Caco-2 (cell line): ENCODE measurements at places on chromosomes 12 and 14.
A peak's percentile ranks its signal among the peaks of the same experiment; 100 is the strongest.

- peak; percentile 40 for DNase-seq
These were observed 12.5 kb downstream of the SYT10 start for GRCh38 chr12:33427071-33427470.

DNA sequence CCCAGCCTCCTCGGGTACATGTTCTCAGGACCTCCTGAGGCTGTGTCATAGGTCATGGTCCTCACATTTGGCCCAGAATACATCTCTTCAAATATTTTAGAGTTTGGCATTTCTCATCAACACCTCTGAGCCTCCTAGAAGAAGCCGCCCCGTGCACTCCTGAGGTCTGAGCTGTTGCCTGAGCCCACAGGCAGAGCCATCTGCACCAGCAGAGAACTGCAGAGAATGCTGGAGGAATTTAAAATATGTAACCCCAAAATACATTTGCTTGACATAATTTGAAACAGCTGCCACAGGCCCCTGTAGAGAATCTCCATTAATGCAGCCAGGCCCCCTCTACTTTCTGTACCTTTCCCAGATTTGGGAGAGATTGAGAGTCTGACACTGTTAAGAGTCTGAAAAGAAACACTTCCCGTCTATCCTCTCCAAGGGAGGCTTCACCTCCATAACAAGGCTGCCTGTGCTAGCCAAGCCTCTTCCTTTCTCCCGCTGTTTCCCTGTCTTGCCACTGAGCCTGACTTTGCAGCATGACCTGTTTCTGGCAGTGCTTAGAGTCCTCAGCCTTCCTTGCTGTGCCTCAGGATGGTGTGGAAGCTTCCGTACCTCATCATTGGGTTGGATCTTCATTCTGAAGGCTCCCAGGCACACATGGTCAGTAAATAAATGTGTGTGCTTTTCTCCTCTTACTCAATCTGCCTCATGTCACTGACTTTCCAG is 95.4 kb upstream of the SFSWAP start:
- no peak for DNase-seq

DNA sequence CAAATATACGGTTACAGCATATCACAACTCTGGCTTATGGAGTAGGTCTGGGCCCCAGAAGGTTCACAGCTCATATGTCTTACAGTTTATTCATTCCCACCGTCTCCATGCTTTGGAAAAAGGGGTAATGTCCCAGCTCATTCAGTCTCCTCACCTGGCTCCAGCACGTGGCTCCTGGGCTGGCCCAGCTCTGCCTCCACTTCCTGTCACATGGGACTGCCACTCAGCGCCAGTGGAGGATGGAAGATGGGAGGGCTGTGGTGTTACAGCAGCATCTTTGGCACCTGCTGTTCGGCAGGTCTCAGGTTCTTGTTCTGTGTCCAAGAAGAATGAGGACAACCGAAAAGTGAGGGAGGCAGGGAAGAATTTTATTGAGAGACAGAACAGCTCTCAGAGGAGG is 216.3 kb upstream of the ATXN7L3B start:
- DNase-seq, result no peak

DNA sequence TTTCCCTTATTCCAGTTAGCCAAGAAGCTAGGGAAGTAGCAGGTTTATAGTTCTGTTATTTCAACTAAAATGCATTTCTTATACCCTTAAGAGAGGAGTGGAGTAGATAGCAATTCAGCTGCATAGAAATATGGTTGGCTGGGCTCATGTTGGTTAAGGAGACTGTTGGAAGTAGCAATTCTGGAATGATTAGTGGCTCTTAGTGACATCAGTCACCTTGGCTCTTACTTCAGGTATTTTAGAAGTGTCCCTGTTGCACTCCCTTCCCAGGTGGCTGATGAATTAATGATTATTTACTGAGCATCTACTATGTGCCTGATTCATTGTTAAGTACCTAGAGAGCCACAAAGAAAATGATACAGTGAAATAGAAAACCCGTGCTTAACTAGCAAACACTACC is 128.1 kb downstream of the MGST1 start:
- no peak for DNase-seq

DNA sequence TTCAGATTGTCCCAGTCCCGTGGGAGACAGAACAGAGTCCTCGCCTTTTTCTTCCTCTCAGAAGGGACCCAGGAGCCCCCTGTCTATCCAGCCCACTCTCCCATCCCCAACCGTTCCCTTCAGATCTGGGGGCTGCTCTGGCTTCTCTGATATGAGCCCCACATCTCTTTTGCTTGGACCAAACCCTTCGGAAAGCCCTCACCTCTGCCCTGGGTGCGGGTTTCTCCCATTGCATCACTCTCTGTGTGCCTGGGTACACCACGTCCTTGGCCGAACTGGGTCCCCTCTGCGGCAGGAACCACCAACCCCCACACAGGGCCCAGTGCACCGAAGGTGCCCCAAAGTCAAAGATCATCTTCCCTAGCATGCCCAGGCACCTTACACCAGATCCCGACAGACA is 87.8 kb downstream of the DICER1 start:
- DNase-seq, result no peak

GRCh38 chr12:109710747-109711595 is 2.7 kb upstream of the FAM222A start:
- no peak for DNase-seq

- DNase-seq, result no peak
These were observed 17.1 kb upstream of the ADSS1 start for GRCh38 chr14:104706733-104707607.

DNA sequence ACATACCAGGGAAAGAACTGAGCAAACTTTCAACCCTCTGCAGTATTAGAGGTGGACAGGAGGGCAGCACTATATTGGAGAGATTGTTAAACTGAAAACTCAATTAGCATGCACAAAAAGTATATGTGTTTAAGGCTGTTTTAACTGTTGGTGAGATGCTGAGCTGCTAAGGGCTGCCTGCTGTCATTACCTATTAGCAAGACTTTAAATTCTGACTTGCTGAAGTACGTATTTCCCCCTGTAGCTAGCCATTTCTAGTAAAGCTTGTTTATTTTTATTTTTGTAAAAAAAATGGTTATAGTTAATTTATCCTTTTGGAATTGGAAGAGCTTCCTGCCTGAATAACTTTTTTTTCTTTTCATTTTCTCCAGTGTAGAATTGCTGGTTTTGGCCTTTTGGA is 92.2 kb downstream of the CACNA1C start:
- DNase-seq, result no peak

DNA sequence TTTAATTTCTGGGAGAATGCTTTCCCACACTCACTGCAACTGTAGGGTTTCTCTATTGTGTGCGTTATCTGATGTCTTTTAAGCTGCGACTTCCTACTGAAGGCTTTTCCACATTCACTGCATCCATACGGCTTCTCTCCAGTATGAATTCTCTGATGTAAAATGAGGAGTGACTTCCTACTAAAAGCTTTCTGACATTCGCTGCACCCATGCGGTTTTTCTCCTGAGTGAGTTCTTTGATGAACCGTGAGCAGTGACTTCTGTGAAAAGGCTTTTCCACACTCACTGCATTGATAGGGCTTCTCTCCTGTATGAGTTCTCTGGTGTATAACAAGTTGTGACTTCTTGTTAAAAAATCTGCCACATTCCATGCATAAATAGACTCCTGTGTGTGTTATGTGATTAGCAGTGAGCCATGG is 29.7 kb downstream of the ZNF605 start:
- no peak for DNase-seq

- no peak for DNase-seq
These were observed 17.1 kb downstream of the TRMT5 start for GRCh38 chr14:60963761-60964160.

- no peak for DNase-seq
These were observed 7.3 kb upstream of the BATF start for GRCh38 chr14:75514673-75515628.

DNA sequence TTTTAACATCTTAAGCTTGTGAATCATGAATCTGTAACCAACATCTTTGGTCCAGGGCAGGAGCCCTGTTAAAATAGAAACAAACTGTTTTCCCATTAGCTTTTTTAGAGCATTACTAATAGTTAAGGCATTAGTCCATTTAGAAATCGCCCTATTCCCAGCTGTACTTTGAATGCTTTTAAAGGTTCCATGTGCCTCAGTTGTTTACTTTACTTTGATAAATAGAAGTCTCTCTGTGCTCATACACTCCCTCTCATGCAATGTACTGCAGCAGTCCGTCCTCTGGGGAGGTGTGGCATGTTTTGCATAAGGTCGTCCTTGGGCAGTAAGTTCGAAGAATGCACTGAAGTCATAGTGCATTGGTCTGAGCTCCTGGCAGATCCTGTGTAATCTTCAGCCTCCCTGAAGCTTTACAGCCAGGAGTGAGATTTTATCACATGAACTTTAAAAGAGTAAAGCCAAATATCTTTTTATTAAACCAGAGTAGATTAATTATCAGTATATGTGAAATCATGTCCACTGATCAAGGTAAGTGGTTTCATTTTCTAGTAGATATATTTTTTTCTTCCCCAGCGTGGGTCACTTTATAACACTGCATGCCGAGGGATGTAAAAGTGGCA is 134.7 kb downstream of the FGD4 start:
- peak; percentile 88 for DNase-seq

DNA sequence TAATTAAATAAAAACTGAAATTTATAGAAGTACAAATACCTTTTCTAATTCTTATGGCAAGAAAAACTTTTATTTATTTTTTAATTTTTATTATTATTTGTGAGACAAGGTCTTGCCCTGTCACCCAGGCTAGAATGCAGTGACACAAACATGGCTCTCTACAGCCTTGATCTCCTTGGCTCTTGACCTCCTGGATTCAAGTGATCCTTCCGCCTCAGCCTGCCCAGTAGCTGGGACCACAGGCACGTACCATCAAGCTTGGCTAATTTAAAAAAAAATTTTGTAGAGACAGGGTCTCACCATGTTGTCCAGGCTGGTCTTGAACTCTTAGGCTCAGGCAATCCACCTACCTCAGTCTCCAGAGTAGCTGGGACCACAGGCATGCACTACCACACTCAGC is 47.4 kb downstream of the COCH start:
- no peak for DNase-seq

DNA sequence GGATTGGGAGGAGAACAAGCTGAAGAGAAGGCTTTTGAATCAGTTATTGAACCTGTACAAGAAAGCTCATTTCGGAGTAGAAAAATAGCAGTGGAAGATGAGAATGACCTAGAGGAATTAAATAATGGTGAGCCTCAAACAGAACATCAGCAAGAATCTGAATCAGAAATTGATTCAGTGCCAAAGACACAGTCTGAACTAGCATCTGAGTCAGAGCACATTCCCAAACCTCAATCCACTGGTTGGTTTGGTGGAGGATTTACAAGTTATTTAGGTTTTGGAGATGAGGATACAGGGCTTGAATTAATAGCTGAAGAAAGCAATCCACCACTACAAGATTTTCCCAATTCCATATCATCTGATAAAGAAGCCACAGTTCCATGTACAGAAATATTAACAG is 13.5 kb downstream of the MIA2 start:
- DNase-seq, result no peak

- DNase-seq, result no peak
These were observed 4.7 kb upstream of the KRT77 start for GRCh38 chr12:52708010-52708409.

DNA sequence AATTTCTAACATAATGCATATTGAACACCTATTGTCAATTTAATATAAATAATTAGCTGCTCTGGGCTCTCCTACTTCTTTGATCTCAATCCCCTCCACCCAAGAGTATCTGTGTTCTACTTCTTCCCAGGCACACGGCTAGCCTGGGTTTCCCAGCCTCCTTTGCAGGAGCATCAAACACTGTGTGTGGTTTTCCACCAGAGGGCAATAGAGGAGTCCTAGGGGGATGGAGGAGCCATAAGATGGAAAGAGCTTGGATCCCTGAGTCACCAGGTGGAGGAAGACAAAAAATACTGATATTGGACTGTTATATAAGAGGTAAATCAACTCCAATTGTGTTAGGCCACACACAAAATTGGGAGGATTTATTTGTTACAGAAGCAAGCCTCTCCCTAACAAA is 333.7 kb downstream of the GLT1D1 start:
- no peak for DNase-seq

- no peak for DNase-seq
These were observed 1324.7 kb downstream of the AACS start for GRCh38 chr12:126389961-126390360.

DNA sequence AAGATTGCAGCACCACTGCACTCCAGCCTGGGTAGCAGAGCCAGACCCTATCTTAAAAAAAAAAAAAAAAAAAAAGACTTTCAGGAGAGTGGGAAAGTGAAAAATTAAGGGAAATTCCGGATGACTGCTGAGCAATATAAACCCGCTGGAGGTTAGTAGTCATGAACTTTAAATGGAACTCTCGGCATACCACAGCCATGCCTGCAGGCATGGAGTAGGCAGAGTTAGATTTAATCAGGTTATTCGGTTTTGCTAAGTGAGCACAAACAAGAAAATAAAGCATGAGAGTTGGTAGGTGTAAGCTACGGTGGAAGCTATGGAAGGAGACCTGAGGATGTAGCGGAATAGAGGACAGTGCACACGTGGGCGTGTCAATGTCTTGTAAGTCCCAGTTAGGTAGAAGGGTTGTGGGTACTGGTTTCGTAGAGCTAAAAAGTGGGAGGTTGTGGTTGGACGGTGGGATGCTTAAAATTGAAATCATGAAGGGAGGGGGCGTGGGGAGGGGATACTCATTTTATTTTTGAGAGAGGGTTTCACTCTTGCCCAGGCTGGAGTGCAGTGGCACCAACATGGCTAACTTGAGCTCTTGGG is 11.8 kb upstream of the TUBA1C start:
- no peak for DNase-seq

DNA sequence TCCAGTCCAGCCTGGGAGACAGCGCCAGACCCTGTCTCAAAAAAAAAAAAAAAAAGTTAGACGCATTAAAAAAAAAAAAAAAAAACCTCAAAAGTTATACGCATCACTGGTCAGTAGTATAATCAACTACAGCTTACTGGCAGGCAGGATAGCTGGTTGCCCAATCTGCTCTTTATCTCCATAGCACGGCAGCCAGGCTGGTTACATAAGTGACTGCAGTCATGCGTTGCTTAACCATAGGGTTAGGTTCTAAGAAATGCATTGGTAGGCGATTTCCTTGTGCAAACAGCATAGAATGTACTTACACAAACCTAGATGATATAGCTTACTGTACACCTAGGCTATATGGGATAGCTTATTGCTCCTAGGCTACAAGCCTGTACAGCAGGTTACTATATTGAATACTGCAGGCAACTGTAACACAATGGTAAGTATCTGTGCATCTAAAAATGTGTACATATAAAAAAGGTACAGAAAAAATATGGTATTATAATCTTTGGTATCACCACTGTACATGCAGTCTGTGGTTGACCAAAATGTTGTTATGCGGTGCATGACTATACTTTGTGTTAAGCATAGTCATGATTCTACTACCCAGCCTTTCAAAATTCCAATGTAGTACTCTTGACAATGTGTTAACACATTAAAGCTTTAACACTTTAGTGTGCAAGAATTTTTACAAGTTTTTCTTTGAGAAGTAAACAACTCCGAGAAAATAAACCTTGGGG is 8.1 kb downstream of the L2HGDH start:
- peak; percentile 79 for DNase-seq
